ENCODE measurements at places on chromosomes 2 and 18.
A peak's percentile ranks its signal among the peaks of the same experiment; 100 is the strongest.

- no peak for DNase-seq
Observed at GRCh38 chr18:64132871-64133270, 16.0 kb downstream of the LINC00305 start.

DNA sequence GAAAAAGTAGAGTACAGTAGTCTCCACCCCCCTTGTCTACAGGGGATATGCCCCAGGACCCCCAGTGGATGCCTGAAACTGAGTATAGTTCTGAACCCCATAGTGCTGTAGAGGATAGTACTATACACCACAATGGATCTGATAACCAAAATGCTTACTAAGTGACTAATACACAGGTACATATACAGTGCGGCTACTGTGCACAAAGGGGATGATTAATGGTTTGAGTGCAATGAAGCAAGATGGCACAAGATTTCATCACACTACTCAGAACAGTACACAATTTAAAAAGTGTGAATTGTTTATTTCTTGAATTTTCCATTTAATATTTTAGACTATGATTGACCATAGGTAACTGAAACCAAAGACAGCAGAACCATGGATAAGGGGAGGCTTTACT, 446.9 kb upstream of the NRP2 start:
- no peak for DNase-seq

- DNase-seq: no peak
Observed at GRCh38 chr18:13703899-13704298, 22.5 kb downstream of the FAM210A start.

- no peak for DNase-seq
Observed at GRCh38 chr2:225171350-225171749, 129.1 kb upstream of the DOCK10 start.

- peak; percentile 52 for DNase-seq
Observed at GRCh38 chr2:15073664-15074063, 441.1 kb downstream of the LRATD1 start.

- no peak for DNase-seq
Observed at GRCh38 chr2:232073026-232073425, 111.5 kb downstream of the DIS3L2 start.

GRCh38 chr2:241666627-241667400, 19.8 kb downstream of the DTYMK start:
- no peak for DNase-seq

DNA sequence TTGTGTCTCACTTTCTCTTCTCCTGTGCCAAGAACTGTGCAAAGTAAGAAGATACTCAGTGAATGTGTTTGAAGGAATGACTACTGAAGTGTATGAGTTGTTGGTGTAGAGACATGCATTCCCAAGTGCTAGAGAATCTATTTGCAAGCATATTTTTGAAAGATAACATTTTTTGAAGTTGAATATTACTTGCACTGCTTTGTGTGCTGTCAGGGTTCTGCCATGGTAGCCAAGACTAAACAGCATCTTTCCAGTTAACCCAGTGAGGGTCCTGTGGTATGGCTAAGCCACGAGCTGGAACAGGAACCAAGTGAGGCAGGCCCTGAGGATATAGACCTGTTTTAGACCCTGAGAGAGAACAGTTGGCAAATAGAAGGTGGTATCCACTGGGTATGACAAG, 35.2 kb upstream of the EFEMP1 start:
- no peak for DNase-seq

DNA sequence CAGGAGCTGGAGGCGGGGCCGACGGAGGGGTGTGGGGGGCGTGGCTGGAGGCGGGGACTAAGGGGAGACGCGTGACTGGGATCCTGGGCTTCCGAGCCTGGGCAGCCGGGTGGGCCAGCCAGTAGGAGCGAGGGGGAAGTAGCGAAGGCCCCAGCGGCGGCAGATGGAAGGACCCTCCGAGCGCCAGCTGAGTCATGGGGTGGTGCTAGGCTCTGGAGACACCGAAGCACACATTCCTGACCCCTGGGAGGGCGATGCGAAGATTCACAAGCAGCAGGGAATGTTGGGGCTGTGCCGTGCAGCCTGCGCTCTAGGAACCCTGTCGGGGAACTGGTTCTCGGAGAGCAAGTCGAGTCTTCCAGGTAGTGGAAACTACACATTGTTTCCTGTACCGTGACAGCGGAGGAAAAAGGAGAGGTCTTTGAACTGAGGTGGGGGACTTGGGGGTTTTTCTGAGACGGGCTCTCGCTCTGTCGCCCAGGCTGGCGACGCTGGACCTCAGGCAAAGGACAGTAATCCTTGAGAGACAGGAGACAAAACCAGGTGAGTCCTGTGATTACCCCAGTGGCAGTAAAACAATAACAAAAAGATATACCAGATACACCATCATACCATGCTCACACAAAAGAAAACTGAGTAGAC, 650 bp upstream of the AFG3L2 start:
- no peak for DNase-seq

DNA sequence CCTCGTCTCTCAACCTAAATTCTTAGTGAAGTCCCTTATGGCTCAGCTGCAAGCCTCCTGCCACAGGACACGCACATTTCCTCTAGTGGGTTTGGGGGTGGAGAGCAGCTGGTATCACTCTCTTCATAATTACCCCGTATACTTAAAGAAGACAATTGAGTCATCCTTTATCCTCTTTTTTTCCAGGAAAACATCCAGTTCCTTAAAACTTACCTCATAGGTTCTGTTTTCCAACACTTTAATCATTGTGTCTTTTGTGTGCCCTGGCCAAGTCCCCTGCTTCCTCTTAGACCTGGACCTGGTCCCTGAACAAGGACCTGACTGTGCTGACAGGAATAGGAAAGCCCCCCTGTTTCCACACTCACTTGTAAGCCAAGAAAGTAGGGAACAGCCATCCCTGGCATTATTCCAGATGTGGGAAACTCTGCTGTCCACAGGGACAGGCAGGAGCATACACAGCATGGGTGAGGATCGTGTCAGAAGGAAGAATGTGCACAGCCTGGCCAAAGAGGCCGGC, 42.3 kb upstream of the MYO1B start:
- DNase-seq: no peak

DNA sequence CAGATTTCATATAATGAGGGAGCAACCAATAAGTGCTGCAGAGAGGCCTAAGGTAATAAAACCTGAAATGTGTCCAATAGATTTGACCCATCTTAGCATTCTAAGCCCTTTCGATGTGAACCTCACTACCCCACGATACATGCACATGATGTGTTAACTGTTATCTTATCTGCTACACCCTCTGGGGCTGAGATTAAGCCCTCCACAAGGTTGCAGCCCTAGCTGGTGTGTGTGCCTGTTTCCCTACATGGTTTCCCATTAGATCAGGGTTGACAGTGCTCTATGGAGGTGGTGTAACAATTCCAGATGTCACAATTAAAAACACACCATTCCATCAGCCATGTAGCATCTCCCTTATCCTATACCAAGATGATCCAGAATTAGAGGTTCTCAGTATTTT, 68.9 kb upstream of the THSD7B start:
- DNase-seq: no peak

- DNase-seq: no peak
Observed at GRCh38 chr2:215590010-215590745, 154.3 kb upstream of the FN1 start.

DNA sequence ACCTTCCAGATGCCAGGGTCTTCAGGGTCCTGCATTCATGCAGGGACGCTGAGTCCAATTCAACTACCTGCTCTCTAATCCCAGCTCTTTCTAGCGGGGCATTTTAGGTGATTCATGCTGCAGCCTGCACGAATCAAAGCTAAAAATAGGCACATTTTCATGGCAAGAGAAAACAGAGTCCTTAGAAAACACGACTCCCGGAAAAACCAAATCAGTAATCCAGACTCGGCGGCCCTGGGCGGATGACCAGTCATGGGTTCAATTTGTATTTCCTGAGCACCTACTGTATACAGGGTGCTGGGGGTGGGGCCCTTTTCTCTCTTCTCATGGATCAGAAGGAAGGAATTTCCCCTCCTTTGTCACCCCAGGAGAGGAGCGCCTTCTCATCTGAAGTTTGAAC, 64.4 kb downstream of the LONRF2 start:
- DNase-seq: no peak
